ENCODE measurements at places on chromosomes 11 and 22.

- DNase-seq = no peak
These were observed 2.0 kb downstream of the PHLDA2 start for GRCh38 chr11:2927121-2927800.

DNA sequence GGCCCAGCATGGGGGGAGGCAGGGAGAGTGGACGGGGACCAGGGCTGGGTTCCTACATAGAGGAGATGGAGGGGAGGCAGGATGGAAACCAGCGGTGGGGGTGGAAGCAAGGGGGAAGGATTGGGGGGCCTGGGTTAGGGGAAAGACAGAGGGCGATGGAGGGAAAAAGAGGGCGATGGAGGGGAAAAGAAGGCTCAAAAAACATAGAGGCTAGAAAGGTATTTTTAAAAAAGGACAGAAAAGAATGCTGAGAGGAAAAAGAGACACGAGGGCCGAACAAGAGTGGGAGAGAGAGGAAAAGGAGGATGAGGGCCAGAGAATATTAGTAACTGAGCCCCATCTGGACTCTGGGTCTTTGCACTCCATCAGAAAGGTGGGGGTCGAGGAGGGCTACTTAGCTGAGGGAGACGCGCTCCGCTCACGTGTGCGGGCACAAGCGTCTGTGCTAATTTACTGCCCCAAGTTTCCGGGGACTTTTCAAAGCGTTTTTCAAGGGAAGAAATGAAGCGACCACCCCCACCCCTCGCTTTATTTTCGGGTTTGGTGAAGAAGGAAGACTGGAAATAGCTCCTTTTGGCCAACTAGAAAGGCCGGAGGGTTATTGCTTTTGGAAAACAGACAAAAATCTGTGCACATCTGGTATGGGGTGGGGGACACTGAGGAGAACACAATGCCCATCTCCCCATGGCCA, 14.5 kb downstream of the PAX6 start:
- DNase-seq = no peak

DNA sequence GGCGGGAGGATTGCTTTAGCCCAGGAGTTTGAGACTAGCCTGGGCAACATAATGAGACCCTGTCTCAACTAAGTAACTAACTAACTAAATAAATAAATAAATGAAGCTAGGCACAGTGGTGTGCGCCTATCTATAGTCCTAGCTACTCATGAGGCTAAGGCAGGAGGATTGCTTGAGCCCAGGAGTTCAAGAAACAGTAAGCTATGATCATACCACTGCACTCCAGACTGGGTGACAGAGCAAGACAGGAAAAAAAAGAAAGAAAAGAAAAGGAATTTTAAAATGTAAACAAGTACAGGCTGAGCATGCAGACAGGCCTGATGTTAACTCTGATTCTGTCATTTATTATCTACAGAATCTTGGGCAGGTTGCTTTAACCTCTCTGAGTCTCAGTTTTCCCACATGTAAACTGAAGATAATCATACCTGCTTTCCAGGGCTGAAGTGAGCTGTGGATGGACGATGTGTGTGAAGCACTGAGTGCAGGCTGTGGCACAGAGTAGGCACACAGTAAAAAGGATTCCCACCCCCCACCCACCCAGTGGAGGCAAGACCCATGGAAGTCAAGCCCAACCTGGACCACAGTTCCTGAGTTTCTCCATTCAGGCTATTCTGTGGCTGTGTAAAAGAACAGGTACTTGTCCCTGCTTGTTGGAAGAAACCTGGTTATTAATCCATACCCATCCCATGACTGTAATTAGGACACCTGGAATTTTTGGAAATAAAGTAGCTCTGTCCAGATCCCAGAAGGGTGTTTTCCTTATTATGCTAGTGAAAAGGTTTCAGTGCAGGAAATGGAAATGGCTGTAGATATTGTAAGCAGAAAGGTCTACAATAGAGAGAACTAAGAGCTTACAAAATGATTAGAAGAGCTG, 18.7 kb upstream of the SCUBE2 start:
- DNase-seq = no peak

DNA sequence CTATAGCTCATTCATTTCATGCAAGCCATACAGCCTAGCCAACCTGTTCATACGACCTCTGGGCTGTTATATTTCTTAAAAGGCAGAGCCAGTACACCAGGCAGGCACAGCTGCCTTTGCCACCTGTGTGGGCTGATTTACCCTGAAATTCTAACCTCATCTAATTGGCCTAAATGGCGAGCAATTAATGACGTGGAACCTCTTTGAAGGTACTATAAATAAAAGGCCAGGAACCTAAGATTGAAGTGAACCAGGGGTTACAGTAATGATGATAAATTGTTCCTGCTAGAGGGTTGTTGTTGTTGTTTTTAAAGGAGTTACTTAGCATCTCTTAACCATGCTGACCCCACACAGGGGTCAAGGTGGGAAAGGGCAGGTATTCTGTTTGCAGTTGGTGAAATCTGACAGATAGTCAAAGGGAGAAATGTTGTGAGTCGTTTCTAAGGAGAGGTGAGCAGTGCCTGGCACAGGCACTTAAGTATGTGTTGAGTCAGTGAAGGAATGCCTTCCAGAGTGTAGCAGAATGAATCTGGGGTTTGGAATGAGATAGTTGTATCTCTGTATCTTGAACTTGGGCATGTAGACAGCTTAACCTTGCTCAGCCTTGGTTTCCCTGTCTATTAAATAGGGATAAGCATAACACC, 213.5 kb upstream of the NAV2 start:
- DNase-seq = no peak

DNA sequence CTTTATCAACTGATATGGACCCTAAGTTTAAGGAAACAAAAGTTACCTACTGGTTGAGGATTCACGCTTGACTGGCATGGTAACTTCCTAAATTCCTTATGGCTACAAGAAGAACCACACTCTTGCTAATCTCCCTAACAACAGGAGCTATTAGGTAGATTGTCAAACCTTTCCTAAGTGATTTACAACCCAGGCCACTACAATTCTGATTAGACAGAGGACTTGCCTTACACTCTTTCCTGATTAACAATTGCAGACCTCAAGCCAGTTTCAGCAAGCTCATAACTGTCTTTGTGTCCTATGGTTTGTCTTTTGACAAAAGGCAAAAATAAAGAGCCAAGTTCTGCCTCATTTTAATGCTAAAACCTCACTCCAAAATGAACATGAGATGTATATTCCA, 16.3 kb downstream of the OR52K2 start:
- DNase-seq = no peak

DNA sequence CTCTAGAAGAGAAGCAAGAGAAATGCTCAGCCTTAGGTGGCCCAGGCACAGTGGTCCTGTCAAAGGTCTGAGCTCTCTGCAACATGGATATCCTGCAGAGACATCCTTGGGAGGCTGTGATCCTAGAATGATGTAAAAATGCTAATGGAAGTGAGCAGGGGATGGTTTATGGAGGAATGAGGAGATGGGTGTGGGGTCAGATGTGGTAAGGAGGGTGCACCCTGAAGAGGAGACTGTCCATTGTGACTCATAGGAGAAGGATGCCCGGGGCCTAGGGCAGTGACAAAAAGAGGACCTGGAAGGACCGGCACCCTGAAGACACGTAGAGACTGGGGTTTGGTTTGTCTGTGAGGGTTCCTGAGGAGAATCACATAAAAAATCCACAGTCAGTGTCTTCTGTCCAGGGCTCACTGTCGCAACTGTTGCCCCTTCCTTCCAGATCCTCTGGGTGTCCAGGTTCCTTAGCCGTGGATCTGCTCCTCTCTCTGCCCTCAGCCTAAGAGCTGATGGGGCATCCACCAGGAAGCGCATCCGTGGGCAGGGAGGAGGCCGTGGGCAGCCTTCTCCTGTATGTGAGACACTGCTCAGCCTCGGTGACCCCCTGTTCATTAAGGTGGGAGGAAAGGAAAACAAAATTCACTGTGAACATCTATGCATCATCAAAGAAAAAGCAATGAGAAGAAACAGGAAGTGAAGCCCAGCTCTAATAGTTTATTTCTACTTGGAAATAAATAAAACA, 110.7 kb downstream of the VPREB1 start:
- no peak for DNase-seq

GRCh38 chr11:94662846-94663390, 95.8 kb downstream of the PIWIL4 start:
- no peak for DNase-seq

DNA sequence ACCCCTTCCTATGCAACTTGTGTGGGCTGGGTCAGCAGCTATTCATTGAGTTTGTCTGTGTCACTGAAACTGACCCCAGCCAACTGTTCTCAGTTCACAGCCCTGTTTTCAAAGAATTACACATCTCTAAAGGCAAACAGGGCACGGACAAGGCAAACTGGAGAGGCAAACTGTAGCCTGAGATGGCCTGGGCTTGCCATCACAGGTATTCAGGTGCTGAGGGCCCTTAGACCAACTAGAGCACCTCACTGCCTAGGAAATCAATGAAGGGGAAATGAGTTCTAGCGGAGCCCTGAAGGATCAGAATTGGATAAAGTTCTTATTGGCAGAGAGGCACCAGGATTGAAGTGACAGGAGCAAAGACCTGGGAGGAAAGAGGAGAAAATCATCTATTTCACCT, 24.0 kb downstream of the PIK3IP1 start:
- no peak for DNase-seq

- DNase-seq = no peak
These were observed 2.5 kb downstream of the OVCH2 start for GRCh38 chr11:7703740-7704139.

GRCh38 chr11:113457784-113458183, 17.4 kb downstream of the DRD2 start:
- DNase-seq = no peak

- DNase-seq = no peak
These were observed 661.9 kb downstream of the ETS1 start for GRCh38 chr11:127925475-127925874.

GRCh38 chr11:70895366-70895670, 357.1 kb downstream of the SHANK2 start:
- DNase-seq = no peak

- DNase-seq = no peak
These were observed 10.3 kb upstream of the TSSC4 start for GRCh38 chr11:2390091-2390724.

- DNase-seq = peak; percentile 44
These were observed 29.0 kb upstream of the API5 start for GRCh38 chr11:43282607-43283440.
